ENCODE measurements at places on chromosomes 11 and 22. TPM values are rescaled to one million over a fixed set of nuclear protein-coding genes. Genes with fewer than 3 reads are reported as not detected.

DNA sequence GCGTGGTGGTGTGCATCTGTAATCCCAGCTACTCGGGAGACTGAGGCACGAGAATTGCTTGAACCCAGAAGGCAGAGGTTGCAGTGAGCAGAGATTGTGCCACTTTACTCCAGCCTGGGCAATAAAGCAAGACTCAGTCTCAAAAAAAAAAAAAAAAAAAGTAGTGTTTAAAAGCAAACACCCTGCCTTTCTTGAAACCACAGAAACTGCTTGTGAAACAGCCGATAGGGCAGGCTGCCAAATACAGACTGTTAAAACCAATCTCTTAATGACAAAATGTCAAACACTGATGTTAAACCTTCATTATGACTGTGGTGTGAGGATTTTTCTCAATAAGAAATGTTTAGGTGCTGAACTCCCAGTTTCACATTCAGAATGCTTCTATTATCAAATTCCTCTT is 27.3 kb downstream of the MARK2 start:
- peak; percentile 60 for DNase-seq
- peak overlapping the region; percentile 68 for H3K4me3 ChIP-seq
- no peaks in the 10 kb centered on the region for H3K27me3 ChIP-seq
- peak overlapping the region; percentile 45 for H3K27ac ChIP-seq

GRCh38 chr22:18929459-18929858 is 6.6 kb downstream of the PRODH start:
- no peaks in the 10 kb centered on the region for H3K36me3 ChIP-seq
- no peak overlapping the region for H3K27ac ChIP-seq

DNA sequence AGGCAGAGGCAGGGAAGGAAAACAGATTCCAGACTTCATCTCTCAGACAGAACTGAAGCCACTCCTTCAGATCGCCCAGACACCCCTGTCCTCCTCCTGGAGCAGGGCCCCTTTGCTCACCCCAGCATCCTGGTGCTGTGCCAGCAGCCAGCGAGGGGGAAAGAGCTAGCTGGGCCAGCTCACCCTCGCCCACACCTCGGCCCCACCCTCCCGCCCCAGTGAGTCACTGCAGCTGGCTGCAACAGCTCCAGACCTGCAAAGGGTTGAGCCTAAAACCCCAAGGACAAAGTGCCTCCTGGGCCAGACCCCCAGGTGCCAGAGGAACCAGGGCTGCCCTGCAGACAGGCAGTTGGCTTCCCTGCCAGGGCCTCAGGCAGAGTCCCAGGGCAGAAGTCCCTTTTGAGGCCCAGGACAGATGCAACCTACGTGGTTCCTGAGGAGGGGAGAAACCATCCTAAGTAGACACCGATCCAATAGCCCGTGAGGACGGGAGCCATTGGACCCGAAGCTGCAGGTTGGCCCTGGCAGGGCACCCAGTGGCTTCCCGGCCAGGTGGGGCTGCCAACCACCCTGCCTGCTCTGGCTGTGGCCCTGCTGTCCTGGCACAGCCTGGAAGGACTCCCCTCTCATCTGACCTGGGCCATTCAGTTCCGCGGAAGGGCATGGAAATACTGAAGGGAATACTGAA is 7.2 kb downstream of the AHNAK start:
- H3K4me3 ChIP-seq, result peak overlapping the region; percentile 33
- H3K27ac ChIP-seq, result peak overlapping the region; percentile 63
- H3K4me1 ChIP-seq, result peaks cover 54% of the 10 kb centered on the region
- H3K36me3 ChIP-seq, result peaks cover 13% of the 10 kb centered on the region
- DNase-seq, result no peak

DNA sequence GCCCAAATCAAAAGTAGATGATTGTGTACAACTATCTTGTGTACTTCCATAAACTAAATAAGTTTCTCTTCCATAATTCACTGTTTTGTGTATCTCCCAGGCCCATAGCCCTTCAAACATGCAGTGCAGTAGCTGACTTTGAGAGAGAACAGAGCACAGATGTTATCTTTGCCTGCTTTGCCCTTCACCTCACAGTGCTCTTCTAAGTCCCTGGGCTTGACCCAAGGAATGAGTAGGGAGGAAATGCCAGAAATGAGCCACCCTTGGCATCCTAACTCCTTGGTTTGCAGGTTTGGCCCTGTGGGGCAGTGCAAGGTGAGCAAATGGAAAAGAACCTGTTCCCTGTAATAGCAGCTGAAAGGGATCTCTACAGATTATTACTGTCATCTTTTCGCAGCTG is 79.2 kb downstream of the STIM1 start:
- no peak for DNase-seq
- no peaks in the 10 kb centered on the region for H3K27me3 ChIP-seq
- peaks cover 52% of the 10 kb centered on the region for H3K4me1 ChIP-seq
- H3K27ac ChIP-seq, result no peak overlapping the region
- peaks cover 19% of the 10 kb centered on the region for H3K36me3 ChIP-seq
- H3K4me3 ChIP-seq, result no peak overlapping the region

RPL3 gene
- total RNA-seq, result 1,905 TPM

DNA sequence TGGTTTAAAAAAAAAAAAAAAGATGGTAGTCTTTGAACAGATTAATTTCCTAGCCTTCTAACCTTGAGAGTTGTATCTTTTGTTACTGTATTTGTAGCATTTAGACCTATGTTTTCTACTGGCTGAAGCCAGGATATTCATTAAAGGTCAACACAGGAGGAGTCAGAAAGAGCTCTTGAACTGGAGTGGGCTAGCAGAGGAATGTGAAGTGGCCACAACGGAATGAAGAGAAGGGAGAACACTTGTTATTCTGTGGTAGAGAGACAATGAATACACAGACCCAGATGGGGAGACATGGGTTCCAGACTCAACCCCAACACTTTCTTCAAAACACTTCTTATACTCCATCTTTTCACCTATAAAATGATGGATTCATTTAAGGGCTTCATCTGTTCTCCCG is 88.1 kb downstream of the RELT start:
- no peaks in the 10 kb centered on the region for H3K27me3 ChIP-seq
- no peak overlapping the region for H3K4me3 ChIP-seq
- H3K36me3 ChIP-seq, result peaks cover 3% of the 10 kb centered on the region
- DNase-seq, result no peak

DNA sequence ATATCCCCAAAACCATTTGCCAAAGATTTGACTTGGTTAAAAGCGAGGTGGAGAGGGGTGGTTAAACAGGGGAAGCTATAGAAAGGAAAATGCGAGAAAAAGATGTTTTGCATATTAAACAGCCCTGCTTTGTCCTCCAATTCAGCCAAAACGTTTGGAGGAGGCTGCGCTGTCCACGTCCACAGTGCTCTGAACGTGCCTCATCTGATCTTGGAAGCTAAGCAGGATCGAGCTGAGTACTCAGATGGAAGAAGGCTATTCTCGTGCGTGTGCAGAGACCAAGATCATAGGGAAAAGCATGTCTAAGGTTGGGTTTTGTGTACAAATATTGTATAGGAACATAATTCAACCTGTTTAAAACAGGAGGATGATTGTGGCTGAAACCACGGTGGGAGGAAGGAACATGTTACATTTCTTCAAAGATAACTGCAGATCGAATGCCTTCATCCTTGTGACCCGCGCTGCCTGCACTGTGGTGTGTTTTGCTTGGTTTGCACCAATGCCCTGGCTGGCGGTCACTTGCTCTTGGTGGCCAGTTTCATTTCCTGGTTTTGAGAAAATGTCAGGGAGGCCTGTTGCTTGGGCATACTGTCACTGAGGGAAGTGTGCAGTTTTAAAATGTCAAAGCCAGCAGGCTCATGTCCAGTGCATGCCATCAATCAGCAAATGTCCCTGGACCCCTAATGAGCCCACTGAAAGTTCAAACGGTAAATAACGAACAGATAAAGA is 40.4 kb downstream of the FLI1 start:
- H3K4me1 ChIP-seq, result peaks cover 97% of the 10 kb centered on the region
- H3K4me3 ChIP-seq, result peak overlapping the region; percentile 65
- DNase-seq, result no peak
- peak overlapping the region; percentile 71 for H3K27ac ChIP-seq
- peaks cover 22% of the 10 kb centered on the region for H3K36me3 ChIP-seq

- H3K36me3 ChIP-seq, result peaks cover 2% of the 10 kb centered on the region
- peaks cover 23% of the 10 kb centered on the region for H3K4me1 ChIP-seq
- H3K27ac ChIP-seq, result no peak overlapping the region
- H3K27me3 ChIP-seq, result peaks cover 52% of the 10 kb centered on the region
- no peak for DNase-seq
Measured at GRCh38 chr11:44860346-44860745, 90.3 kb downstream of the TP53I11 start.

DNA sequence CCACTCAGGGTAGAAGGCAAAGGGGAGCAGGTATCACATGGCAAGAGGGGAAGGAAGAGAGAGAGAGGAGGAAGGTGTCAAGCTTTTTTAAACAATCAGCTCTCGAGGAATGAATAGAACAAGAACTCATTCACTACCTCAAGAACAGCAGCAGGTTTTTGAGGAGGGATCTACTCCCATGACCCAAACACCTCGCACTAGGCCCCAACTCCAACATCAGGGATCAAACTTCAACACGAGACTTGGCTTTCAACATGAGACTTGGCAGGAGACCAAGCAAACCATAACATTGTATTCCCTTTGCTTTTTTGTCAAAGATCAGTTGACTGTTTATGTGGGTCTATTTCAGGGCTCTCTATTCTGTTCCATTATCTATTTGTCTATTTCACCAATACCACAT is 26.9 kb upstream of the APOBEC3A start:
- no peak for DNase-seq
- H3K4me3 ChIP-seq, result no peak overlapping the region
- no peak overlapping the region for H3K27ac ChIP-seq

SYT13 gene
- not detected for total RNA-seq

All from activated T-helper 1 cell treated with anti-CD3 and anti-CD28 coated beads, Interleukin-12 subunit alpha, Interleukin-12 subunit beta, Interleukin-2, Interleukin-4 antibody, amounts not matched to agents 30 ng/mL and 10 ng/mL and 1 ng/mL, durations not matched to agents 14 hours and 24 hours and 36 hours (primary cell).